ENCODE measurements at places on chromosomes 7 and 10. TPM values are rescaled to one million over a fixed set of nuclear protein-coding genes. Genes with fewer than 3 reads are reported as not detected.

CRYGN gene
- 0.84 TPM for total RNA-seq

- no peak for DNase-seq
These were observed 17.5 kb downstream of the KIAA1549 start for GRCh38 chr7:138963675-138964074.

DNA sequence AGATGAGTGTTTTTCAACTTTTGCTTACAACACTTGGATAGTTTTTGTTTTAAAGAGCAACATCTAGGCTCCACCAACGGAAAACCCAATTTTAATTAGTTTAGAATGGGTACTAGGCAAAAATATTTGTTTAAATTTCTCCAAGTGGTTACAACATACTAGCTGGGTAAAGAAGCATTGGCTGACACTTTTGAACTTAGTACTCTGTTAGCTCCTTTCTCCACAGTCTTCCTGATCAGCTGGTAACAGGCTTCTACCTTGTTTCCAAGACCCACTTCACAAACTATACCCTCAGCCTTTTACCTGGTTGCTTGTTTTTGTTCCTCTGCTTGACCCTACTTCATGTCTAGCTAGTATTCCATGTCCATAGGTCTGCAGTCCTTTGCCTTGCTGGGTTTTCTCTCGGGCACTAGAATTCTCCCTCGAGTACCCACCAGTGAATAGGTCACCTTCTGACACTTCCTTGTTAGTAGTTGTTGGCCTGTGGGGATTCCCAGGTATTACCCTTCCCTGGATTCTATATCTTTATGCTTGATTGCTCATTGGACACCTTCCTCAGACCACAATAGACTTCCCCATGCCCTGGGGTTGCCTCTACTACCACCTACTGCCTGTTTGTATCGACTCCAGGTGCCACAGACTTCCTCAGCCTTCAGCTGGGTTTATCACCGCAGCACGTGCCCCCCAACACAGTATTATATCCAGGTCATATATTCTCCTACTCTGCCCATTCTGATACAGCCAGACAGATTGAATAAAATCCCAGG lies 42.0 kb downstream of the PRPS1L1 start:
- DNase-seq, result no peak

GHRHR gene
- total RNA-seq, result not detected

DNA sequence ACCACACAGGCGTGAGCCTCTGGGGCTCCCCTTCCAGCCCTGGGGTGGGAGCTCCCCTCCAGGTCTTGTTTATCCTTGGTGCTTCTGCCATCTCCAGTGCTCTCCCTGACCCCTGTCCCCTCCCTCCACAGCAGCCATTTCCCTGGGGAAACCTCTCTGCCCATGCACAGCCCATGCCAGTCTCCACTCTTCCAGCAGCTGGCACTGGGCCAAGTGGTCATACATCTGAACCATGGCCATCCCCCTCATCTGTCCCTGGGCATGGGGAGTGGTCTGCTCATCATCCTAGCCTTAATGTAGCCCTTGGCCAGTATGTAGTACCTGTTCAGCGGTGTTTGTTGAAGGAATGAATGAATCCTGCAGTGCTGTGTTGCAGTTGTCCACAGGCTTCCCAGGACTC lies 172.4 kb upstream of the ZNF32 start:
- no peak for DNase-seq

RAB19 gene
- total RNA-seq, result 6.4 TPM

- no peak for DNase-seq
These were observed 87.2 kb upstream of the PLPP4 start for GRCh38 chr10:120369856-120370276.

DNA sequence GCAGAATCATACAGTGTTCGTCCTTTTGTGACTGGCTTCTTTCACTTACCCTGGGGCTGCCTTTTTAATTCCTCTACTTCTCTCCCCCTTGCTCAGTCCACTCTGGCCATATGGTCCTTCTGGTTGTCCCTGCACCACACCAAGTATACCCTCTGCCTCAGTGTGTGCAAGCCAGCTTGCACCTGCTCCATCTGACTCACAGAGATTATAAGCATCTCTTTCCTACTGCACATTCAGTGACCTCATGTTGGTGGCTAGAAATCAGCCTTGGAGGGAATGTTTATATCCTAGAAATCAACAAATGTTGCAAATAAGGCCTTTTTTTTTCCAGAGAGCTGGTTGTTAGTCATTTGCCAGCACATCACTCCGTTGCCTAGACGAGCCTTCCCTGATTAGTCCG lies 67.5 kb upstream of the C10orf90 start:
- DNase-seq, result no peak

GRCh38 chr7:154927624-154928125 lies 75.2 kb downstream of the PAXIP1 start:
- peak; percentile 60 for DNase-seq
